Esophagus mucosa (tissue), 1 donor: ENCODE measurements at places on chromosomes 7 and 10.

DNA sequence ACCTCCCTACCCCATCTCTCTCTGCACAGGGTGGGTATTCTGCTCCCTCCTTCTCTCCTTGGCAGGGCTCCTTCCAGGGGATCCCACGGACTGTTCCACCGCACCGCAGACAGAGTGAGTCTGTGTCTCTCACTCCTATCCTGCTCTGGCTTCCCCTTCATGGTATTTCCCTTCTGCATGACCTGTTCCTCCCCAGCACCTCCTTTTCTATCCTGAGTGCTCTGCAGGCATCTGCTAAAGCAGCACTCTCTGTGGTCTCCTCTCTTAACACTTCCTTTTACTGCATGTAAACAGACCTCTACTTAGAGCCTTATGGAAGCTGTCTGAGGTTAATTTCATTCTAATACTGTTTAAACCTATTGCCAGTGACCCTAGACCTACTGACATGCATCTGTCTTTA lies 171.5 kb downstream of the CCSER2 start:
- no peak for ATAC-seq

DNA sequence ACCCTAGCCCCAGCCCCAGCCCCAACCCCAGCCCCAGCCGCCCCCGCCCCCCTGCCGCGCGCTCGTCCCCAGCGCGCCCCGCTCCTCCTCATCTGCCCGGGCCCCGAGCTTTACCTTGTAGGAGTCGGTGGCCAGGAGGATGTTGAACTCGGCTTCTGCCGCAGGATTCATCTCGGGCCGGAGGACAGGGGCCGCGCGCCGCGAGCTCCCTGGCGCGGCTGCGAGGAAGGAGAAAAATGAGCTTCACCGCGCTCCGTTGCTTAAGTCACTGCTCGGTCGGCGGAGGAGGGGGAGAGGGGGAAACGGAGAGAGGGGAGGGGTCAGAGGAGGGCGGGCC lies at the start of gene NAMPT:
Gene NAMPT, minus strand, starts transcription at position 270 of the 337 bp plus-strand sequence. Its CDS starts 99 bp downstream, at position 171.
- no peak for ATAC-seq

- ATAC-seq, result no peak
Observed at GRCh38 chr10:77685432-77685831, 47.8 kb upstream of the KCNMA1 start.

- ATAC-seq, result no peak
Observed at GRCh38 chr10:96588616-96589419, 2.0 kb upstream of the TM9SF3 start.

DNA sequence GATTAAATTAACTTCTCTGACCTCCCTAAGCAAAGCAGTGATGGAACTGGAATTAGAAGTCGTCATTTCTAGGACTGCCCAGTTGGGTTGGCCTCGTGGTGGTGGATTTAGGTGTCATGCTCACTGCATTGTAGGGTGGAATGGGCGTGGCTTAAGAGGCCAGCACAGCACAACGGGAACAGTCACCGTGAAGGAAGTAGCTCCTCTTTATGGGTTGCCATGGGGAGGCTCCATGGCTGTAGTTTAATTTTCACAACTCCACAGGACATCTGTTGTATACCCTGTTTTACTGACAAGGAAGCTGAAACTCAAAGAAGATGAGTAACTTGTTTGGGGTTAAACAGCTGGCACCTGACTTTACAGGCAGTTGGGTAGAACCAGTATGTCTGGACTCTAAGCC lies 208.3 kb downstream of the CELF2 start:
- ATAC-seq, result peak; percentile 73

DNA sequence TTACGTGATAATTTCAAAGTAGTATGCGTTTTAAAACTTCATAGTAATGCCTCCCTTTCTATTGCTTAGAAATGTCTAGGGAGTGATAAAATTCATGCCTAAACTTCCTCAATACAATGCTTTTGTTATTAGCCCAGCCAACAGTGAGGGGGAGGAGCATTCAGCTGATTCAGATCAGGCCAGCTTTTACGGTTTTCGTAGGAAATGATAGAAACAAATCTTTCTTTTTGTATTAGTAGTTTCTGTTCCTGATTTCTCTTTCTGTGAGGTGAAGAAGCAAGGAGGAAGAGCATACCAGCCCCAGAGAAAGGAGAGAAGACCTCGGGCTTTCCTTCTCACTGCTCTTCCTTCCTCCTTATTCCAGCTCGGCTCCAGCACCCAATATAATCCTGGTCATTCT lies 35.2 kb upstream of the ITPRID1 start:
- ATAC-seq, result no peak
